ENCODE measurements at places on chromosomes 7 and 10. TPM values are rescaled to one million over a fixed set of nuclear protein-coding genes. Genes with fewer than 3 reads are reported as not detected.

The MICALL2 gene
- 10.4 TPM for polyA plus RNA-seq

The SYCE1 gene
- not detected for polyA plus RNA-seq

The LLCFC1 gene
- polyA plus RNA-seq: not detected

The SNX8 gene
- 24.2 TPM for polyA plus RNA-seq

The TRDMT1 gene
- polyA plus RNA-seq: 2.3 TPM

The PPP1R17 gene
- not detected for polyA plus RNA-seq

The KNDC1 gene
- polyA plus RNA-seq: 0.32 TPM

The CUBN gene
- 0.07 TPM for polyA plus RNA-seq

The LRIT1 gene
- not detected for polyA plus RNA-seq

DNA sequence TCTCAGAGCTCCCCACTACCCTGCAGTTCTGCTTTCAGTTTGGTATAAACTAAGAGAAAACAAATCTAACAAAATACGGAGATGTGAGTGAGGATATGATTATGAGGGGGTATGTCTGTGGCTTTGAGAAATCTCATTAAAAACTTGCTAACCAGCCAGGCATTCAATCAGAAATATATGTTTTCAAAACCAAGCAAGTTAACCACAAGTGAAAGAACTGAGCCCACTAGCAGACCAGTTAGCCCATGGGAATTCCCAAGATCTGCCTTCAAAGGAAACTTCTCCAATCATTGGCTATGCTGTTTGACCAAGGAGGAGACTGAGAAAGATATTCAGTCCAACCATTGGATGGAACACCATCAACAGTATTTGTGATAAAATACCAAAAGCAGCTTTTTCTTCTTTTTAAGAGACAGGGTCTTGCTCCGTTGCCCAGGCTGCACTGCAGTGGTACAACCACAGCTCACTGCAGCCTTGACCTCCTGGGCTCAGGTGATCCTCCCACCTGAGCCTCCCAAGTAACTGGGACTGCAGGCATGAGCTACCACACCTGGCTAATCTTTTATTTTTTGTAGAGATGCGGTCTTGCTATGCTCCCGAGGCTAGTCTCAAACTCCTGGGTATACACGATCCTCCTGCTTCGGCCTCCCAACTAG, 41.2 kb downstream of the FGFR2 start:
- no peak overlapping the region for H3K27ac ChIP-seq
- peaks cover 25% of the 10 kb centered on the region for H3K4me1 ChIP-seq
- no peaks in the 10 kb centered on the region for H3K27me3 ChIP-seq
- H3K36me3 ChIP-seq: no peaks in the 10 kb centered on the region
- H3K4me3 ChIP-seq: no peak overlapping the region

GRCh38 chr7:129908181-129908580, 44.6 kb downstream of the UBE2H start:
- no peak overlapping the region for H3K27ac ChIP-seq
- H3K4me3 ChIP-seq: no peak overlapping the region
- no peak for DNase-seq
- peaks cover 11% of the 10 kb centered on the region for H3K4me1 ChIP-seq
- peaks cover 5% of the 10 kb centered on the region for H3K36me3 ChIP-seq

- no peak for DNase-seq
- H3K27me3 ChIP-seq: no peaks in the 10 kb centered on the region
- no peaks in the 10 kb centered on the region for H3K4me1 ChIP-seq
These were observed 97.1 kb downstream of the VIPR2 start for GRCh38 chr7:159047536-159047935.

GRCh38 chr7:114740941-114741340, 181.0 kb upstream of the MDFIC start:
- no peak for DNase-seq
- no peak overlapping the region for H3K4me3 ChIP-seq
- no peaks in the 10 kb centered on the region for H3K27me3 ChIP-seq
- H3K36me3 ChIP-seq: no peaks in the 10 kb centered on the region
- H3K27ac ChIP-seq: no peak overlapping the region
- no peaks in the 10 kb centered on the region for H3K4me1 ChIP-seq

DNA sequence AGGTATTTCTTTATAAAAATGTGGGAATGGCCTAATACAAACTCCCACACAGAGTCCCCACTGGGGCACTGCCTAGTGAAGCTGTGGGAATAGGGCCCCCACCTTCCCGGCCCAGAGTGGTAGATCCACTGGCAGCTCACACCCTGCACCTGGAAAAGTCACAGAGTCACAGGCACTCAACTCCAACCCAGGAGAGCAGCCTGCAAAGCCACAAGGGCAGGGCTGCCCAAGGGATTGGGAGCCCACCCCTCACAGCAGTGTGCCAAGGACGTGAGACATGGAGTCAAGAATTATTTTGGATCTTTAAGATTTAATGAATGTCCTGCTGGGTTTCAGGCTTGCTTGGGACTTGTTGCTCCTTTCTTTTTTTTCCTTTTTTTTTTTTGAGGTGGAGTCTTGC, 5.3 kb upstream of the DNAJC12 start:
- no peaks in the 10 kb centered on the region for H3K36me3 ChIP-seq
- H3K4me1 ChIP-seq: no peaks in the 10 kb centered on the region
- H3K27ac ChIP-seq: no peak overlapping the region
- no peak for DNase-seq
- no peak overlapping the region for H3K4me3 ChIP-seq

GRCh38 chr7:158112571-158113320, 474.9 kb downstream of the PTPRN2 start:
- H3K27me3 ChIP-seq: no peaks in the 10 kb centered on the region
- no peak overlapping the region for H3K27ac ChIP-seq
- H3K4me1 ChIP-seq: no peaks in the 10 kb centered on the region
- no peak for DNase-seq

DNA sequence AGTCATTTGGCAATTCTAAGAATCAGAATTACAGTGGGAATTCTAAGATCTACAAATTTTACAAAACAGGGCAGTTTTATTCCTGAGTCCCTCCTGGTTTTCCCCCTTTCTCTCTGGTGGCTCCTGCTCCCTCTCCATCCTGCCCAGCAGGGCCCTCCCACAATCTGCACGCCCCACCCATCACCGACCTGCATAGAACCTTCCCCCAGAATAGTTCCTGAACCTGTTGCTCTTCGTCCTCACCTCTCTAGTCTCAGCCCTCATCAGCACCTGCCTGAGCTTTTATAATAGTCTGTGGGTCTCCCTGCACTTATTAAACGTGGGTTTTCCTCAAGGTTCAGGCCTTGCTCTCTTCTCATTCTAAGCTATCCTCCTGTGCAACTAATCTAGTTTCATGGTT, 49.1 kb upstream of the MNX1 start:
- no peak overlapping the region for H3K27ac ChIP-seq
- no peak overlapping the region for H3K4me3 ChIP-seq
- no peaks in the 10 kb centered on the region for H3K36me3 ChIP-seq
- DNase-seq: no peak

DNA sequence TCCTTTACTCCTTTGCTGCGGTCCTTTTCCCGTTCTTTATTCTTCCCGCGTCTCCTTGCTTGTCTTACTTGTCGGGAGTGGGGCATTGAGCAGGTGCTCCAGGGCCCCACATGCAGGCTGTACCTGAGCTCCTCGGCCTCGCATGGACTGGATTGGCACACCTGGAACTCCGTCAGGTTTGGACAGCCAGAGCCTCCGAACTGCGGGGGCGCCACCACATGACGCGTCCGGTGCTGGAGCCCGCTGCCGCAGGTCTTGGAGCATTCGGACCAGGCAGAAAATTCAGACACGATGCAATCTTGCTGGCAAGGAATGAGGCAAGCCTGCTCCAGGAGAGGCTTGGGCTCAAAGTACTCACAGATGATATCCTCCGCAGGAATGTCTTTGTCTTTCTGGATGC, 195.7 kb downstream of the THSD7A start:
- no peaks in the 10 kb centered on the region for H3K27me3 ChIP-seq
- no peak overlapping the region for H3K4me3 ChIP-seq
- H3K36me3 ChIP-seq: no peaks in the 10 kb centered on the region
- DNase-seq: no peak
- no peaks in the 10 kb centered on the region for H3K4me1 ChIP-seq

DNA sequence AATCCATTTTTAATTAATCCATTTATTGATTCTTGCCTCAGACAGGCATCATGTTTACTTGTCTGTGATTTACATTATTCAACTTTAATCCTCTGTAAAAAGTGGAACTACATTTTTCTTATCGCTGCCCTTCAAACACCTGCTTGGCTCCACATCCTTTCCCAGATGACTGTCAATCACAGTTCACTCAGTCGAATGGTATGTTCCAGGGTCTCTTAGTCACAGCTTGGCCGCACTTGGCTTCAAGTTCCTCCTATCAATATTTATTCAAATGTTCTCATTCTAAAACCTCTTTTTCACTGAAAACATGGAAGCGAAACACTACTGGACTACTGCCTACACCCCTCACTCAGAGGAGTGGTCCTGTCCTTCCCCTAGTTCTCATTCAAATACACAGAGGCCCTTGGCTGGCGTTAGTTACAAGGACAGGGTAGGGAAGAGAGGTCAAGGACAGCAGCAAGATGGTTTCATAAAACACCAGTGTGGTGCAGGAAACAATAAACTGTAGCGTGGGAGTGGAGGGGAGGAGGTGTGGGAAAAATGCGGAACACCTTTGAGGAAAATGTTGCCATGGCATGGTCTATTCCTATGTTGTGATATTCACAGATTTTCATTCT, 143.2 kb downstream of the USP6NL start:
- H3K4me1 ChIP-seq: peaks cover 4% of the 10 kb centered on the region
- no peak overlapping the region for H3K4me3 ChIP-seq
- no peaks in the 10 kb centered on the region for H3K27me3 ChIP-seq
- H3K27ac ChIP-seq: no peak overlapping the region
- DNase-seq: no peak

- no peaks in the 10 kb centered on the region for H3K36me3 ChIP-seq
- no peak overlapping the region for H3K4me3 ChIP-seq
- no peaks in the 10 kb centered on the region for H3K4me1 ChIP-seq
- DNase-seq: no peak
These were observed 14.8 kb downstream of the NPS start for GRCh38 chr10:127563718-127564553.

DNA sequence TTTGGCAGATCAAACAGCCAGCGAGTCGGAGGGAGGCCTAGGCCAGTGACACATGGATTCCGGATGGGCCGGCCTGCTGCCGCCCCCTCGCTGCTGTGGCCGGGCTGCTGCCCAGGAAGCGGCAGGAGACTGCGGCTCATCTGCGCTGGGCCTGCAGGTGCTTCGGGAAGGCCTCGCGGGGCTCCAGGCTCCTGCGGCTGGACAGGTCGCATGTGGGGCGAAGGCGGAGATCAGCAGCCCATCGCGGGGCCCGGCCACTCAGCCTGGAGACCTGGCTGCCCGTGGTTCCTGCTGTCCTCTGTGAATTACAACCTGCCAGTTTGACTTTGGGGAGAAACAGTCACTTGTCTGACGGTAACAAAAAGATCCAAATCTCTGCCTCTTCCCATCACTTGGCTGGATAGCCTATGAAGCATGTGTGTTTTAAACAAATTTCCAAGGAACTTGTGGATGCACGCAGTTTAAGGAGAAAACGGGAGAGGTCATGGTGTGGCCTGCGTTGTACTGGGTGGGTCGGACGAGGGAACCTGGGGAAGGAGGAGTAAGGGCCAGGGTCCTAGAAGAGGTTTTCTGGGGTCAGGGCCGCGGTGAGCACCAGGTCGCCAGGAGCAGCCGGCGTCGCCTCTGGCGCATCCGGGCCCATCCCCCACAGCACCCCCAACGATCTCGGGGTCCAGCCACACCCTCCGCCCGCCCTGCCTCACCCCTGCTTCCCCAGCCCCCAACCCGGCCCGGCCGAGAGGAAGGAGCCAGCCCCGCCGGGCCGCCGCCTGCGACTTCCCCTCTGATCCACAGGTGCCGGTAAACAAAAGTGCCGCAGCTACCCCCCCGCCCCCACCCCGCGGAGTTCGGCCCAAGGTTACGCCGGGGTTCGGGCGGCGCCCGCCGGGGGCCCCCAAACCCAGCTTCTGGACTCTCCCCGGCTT, 1.6 kb downstream of the SPOCK2 start:
- H3K36me3 ChIP-seq: no peaks in the 10 kb centered on the region
- peaks cover 18% of the 10 kb centered on the region for H3K4me1 ChIP-seq
- no peak for DNase-seq
- no peak overlapping the region for H3K4me3 ChIP-seq
- peaks cover 28% of the 10 kb centered on the region for H3K27me3 ChIP-seq
- no peak overlapping the region for H3K27ac ChIP-seq

GRCh38 chr7:96921231-96921630, 84.1 kb upstream of the DLX6 start:
- peaks cover 4% of the 10 kb centered on the region for H3K4me1 ChIP-seq
- H3K27me3 ChIP-seq: no peaks in the 10 kb centered on the region

DNA sequence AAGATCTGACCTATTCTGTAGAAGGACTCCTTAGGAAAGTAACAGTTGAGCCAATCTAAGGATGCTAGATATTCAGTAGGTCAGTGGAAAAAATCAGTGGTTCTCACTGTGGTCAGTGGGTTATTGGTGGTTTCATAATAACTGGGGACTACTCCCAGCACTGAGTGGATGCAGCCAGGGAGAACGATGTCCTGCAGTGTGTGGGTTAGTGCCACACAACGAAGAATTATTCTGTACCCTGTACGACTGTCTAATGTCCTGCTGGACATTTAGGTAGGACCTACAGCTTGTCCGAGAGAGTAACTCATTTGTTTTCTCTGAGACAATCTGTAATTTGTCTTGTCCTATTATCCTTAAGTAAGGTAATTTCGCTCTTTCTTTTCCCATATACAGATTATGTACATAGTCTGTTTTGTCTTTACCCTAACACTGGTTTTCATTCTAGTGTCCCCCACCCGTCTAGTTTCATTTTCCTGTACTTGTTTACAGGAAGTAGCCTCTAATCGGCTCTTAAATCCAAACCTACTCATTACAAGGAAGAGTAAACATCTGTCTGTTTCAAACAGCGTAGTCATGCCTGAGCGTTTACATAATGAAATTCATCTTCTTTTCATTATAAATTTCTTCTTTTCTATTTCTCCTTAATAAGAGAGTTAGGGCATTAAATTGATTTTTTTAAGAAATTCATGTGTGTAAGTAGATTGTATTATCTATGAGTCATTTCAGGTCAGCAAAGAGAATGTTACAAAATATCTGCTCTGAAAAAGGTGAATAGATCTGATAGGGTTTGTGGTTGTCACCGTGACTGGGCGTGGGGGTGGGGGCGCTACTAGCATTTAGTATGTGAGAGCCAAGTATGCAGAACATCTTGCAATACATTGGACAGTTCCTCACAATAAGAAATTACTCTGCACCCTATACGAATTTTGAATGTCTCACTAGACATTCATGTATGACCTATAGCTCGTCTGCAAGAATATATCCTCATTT, 8.3 kb upstream of the ZC3HAV1L start:
- peaks cover 13% of the 10 kb centered on the region for H3K36me3 ChIP-seq
- DNase-seq: no peak
- no peak overlapping the region for H3K4me3 ChIP-seq
- H3K4me1 ChIP-seq: no peaks in the 10 kb centered on the region
- H3K27ac ChIP-seq: no peak overlapping the region

DNA sequence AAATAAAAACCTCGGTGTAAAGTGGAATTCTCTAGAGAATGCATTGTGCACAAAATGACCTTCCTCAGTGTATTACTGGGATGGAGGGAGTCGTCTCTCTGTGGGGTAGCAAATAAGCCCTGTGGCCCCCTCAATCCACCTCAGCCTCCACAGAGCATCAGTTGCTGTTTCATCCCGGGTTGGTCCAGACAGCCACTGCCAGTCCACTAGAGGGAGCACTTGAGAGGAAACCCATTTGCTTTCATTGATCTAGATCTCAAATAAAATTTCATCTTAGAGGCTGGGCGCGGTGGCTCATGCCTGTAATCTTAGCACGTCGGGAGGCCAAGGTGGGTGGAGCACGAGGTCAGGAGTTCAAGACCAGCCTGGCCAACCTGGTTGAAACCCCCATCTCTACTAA, 1128.7 kb downstream of the CNTNAP2 start:
- DNase-seq: no peak
- no peaks in the 10 kb centered on the region for H3K4me1 ChIP-seq
- H3K36me3 ChIP-seq: no peaks in the 10 kb centered on the region

- no peak overlapping the region for H3K27ac ChIP-seq
- no peaks in the 10 kb centered on the region for H3K4me1 ChIP-seq
- H3K27me3 ChIP-seq: peaks cover 5% of the 10 kb centered on the region
- H3K36me3 ChIP-seq: no peaks in the 10 kb centered on the region
- no peak overlapping the region for H3K4me3 ChIP-seq
These were observed 18.2 kb upstream of the PARP12 start for GRCh38 chr7:140080919-140081318.
